ENCODE measurements at places on chromosomes 7 and 10.
A peak's percentile ranks its signal among the peaks of the same experiment; 100 is the strongest.

- DNase-seq, result no peak
Observed at GRCh38 chr10:132716691-132717490, 69.1 kb downstream of the NKX6-2 start.

- no peak for DNase-seq
Observed at GRCh38 chr10:35355971-35356724, 19.8 kb downstream of the CCNY start.

GRCh38 chr7:97871659-97872024 lies 566 bp downstream of the ASNS start:
- peak; percentile 20 for DNase-seq

- no peak for DNase-seq
Observed at GRCh38 chr10:19570120-19570519, 246.1 kb upstream of the PLXDC2 start.

GRCh38 chr7:144653449-144653848 lies 182.4 kb downstream of the TPK1 start:
- no peak for DNase-seq

DNA sequence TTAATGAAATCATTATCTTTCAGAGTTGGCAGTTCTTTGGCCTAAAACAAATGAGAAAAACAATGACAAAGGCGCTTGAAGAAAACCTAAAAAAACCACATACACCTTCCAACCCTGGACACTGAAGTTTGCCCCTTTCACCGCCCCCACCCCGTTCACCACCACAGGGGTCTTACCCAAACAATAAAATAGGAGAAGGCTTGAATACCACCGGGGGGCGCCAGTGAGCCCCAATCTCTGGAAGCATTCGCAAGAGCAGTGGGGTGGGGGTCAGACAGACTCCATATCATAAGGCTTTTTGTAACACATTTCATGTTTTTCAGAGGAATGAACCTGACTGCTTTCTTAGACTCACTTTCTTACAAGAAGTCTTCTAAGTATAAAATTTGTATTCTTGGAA lies 163.6 kb downstream of the PIP4K2A start:
- DNase-seq, result peak; percentile 45

GRCh38 chr10:42816912-42817311 lies 34.3 kb downstream of the BMS1 start:
- DNase-seq, result no peak

GRCh38 chr7:42627626-42628025 lies 284.2 kb downstream of the C7orf25 start:
- no peak for DNase-seq

- no peak for DNase-seq
Observed at GRCh38 chr7:99622596-99622995, 5.8 kb downstream of the ZSCAN25 start.

DNA sequence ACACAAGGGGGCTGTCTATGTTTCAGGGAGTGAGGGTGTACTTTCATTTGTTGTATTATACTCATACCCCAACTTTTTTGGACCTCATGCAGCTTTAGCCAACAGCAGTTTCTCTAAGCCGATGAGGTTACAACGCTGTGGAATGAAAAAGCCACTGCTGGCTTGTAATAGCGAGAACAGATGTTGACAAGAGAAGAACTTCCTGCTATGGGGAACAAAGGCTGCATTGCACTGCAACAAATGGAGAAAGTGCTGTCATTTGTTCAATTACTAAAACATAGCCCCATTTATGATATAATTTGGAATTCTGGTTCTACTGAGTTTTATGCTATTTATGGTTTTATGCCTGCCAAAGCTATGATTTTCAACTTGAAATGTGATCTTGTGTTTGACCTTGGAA lies 104.2 kb upstream of the TMEM72 start:
- no peak for DNase-seq

GRCh38 chr7:151489498-151489897 lies 30.2 kb downstream of the RHEB start:
- no peak for DNase-seq

GRCh38 chr10:33102071-33102470 lies 144.0 kb upstream of the ITGB1 start:
- no peak for DNase-seq

DNA sequence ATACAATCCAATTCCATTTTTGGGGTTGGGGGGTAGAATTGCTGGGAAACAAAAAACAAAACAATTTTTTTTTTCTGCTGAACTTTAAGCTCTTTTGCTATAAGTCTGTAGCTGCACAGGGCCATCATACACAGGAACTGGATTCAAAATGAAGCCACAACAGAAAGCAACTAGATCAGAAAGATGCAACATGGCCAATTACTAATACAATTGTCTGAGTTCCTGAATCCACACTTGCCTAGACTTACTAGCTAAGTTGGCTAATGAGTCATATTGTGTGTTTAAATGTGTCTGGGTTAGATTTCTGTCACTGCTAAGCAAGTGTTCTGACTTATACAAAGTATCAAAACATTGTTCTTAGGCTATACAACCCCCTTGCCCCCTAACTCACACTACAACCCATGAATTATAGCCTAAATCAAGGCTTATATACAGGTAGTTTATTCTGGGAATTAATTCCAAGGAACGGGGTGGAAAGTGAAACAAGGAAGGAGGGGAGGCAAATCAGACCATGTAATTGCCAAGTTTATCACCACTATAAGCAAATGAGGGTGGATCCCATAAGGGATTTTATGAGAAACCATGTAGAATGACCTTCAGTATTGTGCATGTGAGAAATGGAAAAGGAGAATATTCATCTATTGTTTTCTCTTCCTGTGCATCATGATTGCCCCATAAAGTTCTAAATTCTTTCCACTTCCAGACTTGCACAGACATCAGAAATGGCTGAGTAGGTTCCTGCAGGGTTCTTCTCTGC lies 337.9 kb upstream of the SORCS1 start:
- DNase-seq, result no peak

DNA sequence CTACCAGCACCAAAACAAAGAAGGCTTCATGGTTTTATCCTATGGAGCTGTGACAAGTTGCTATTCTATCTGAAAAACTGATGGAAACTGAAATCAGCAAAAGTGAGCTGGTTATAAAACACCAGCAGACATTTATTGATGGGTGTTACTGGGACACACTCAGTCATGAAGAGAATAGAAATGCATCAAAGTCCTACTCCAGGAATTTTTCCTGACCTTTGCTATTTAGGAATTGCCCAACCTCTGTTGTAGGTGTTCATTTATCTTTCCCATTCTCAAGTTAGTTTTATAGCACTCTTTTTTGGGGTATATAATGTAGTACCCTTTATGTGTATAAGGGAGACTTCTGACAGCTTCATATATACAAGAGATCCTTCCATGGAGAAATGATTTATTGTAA lies 533.2 kb downstream of the REEP3 start:
- no peak for DNase-seq

GRCh38 chr10:77482072-77482471 lies 155.5 kb downstream of the KCNMA1 start:
- no peak for DNase-seq

DNA sequence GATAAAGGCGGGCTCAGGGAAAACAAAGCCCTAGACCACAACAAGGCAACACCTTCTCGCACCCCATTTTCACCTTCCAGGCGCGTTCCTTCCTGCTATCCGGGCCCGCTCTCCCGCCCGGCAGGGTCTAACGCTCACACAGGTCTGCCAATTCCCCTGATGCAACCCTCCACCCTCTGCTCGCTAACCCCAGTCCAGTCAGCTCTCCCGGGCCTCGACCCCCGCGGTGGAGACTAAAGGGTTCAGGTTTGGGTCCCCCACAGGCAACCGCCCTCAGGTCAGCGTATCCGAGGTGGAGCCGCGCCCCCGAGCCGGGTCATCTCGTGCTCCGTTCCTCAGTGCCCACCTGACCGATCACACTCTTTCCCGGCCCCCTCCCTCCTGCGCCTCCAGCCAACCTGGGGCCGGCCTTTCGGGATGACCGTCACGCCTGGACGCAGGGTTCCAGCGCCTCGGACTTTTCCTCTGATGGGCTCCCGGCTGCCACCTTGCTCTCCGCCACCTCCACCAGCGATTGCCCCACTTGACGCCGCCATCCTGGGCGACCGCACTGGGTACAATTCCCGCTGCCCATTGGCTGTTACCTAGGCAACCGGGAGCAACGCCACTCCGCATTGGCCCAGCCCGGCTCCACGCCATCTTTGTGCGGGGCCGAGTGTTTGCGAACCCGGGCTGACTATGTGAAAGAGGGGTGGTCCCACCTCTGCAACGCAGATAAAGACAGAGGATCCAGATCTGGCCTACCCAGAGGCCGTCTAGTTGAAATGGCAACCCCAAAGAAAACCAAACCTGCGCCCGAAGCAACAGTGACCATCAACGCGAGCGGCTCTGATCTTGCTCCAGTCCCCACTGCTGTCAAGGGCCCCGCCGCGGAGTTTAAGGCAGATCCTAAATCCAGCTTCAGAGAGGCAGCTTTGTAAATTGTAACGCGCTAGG lies at the start of gene MORN4:
Gene MORN4 (minus strand): TSS at position 552 of the 936 bp plus-strand sequence. CDS start 13,847 bp downstream, outside the sequence.
- DNase-seq, result peak; percentile 73

DNA sequence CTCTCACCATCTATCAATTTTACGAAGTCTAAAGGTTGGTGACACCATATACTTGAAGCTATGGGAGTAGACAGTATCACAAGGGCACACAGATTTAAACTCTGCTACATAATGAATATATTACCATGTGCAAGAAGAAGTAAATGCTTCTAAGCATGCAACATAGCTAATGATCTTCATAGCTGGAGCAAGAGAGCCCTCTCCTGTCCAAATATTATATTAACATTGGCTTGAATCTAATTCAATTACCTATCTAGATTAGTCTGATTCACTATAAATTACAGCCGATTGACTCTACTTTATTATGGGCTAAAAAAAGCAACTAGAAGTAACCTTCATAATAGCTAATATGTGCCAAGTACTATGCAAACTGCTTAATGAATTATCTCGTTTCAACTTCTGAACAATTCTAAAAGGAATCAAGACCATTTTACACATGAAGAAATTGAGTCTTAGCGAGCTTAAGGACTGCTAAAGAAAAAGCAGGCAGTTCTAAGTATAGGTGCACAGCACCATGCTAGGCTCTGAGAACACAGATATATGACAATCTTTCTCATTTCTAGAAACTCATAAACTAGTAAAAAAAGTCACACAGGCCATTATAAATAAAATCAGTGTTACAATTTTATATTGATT lies 21.9 kb downstream of the FRA10AC1 start:
- no peak for DNase-seq

- DNase-seq, result no peak
Observed at GRCh38 chr10:79985481-79986072, 36.7 kb upstream of the SFTPD start.

- no peak for DNase-seq
Observed at GRCh38 chr10:48943096-48943495, 3.5 kb upstream of the LRRC18 start.

GRCh38 chr10:31657434-31657872 lies 271.2 kb downstream of the ARHGAP12 start:
- DNase-seq, result no peak

DNA sequence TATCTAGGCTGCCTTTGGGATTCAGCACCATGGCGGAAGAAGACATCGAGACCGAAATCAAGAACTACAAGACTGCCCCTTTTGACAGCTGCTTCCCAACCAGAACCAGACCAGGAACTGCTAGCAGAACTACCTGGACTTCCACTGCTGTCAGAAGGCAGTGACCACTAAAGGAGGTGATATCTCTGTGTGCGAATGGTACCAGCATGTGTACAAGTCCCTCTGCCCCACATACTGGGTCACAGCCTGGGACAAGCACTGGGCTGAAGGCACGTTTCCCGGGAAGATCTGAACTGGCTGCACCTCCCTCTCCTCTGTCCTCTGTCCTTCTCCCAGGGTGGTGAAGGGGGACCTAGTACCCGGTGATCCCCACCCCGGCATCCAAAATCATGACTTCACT lies 25.6 kb upstream of the PDIA4 start:
- no peak for DNase-seq

DNA sequence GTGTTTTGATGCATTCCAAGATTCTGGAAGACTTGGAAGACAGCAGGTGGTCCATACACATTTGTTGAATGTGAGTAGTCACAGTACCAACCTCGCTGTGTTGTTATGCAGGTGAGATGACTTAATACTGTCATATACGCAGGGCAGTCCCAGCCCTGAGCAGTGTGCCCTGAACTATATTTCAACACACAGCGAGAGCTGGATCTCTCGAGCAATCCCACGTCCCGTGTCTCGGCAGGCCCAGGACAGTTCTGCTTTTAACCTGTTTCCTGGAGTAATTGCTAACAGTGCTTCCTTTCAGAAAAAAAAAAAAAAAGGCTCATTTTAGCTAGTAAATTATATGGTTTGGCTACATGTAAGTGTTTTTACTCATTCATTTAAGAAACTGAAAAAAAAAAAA lies 179.7 kb downstream of the PRKCQ start:
- DNase-seq, result no peak

- no peak for DNase-seq
Observed at GRCh38 chr10:104574427-104574826, 66.7 kb upstream of the SORCS3 start.

DNA sequence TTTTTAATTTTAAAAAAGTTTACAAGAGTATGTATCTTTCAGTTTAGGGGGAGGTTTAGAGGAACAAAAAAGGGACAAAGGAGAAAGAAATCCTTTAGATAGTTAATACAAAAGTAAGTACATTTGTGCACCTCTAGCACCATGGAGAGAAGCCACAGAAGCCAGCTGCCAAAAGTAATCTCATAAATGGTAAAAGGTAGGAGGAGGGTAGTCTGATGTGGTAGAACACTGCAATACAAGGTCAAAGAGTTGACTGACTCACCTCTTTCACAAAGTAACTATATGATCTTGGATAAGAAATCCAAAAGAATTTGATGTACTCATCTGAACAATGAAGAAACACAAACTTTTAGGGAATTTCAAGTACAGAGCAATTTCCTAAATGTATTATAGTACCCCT lies 68.1 kb downstream of the CNOT4 start:
- DNase-seq, result no peak

DNA sequence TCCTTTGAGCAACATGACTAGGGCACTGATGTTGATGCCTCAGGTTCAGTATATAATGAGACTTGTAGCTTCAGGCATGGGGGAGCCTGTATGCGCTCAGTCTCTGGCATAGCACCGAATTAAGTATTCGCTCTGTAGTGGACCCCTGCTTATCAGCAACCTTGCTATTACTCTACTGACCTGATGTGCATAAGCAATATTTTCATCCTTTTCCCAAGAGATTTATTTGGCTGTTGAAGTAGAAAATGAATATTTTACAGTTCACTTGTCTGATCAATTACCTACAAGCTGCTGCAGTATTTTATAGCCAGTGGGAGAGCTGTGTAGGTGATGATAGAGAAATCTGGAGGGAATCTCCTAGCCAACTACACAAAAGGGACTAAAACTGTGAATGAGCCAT lies 781.6 kb upstream of the PHF14 start:
- no peak for DNase-seq

GRCh38 chr7:99786726-99787335 lies 2.8 kb upstream of the CYP3A4 start:
- DNase-seq, result no peak

GRCh38 chr10:20274571-20274970 lies 458.3 kb downstream of the PLXDC2 start:
- no peak for DNase-seq

Measured in stimulated activated CD4-positive, alpha-beta T cell treated with anti-CD3 and anti-CD28 coated beads, Interleukin-1b, Interleukin-23, amount 100 ng/mL, for 24 hours (primary cell).